Stimulated activated CD4-positive, alpha-beta T cell treated with anti-CD3 and anti-CD28 coated beads, Interleukin-1b, Interleukin-23, amount 100 ng/mL, for 1 hour (primary cell): ENCODE measurements at places on chromosomes 7 and 10.

GRCh38 chr7:143885951-143886350, 16.0 kb downstream of the TCAF1 start:
- DNase-seq, result no peak

DNA sequence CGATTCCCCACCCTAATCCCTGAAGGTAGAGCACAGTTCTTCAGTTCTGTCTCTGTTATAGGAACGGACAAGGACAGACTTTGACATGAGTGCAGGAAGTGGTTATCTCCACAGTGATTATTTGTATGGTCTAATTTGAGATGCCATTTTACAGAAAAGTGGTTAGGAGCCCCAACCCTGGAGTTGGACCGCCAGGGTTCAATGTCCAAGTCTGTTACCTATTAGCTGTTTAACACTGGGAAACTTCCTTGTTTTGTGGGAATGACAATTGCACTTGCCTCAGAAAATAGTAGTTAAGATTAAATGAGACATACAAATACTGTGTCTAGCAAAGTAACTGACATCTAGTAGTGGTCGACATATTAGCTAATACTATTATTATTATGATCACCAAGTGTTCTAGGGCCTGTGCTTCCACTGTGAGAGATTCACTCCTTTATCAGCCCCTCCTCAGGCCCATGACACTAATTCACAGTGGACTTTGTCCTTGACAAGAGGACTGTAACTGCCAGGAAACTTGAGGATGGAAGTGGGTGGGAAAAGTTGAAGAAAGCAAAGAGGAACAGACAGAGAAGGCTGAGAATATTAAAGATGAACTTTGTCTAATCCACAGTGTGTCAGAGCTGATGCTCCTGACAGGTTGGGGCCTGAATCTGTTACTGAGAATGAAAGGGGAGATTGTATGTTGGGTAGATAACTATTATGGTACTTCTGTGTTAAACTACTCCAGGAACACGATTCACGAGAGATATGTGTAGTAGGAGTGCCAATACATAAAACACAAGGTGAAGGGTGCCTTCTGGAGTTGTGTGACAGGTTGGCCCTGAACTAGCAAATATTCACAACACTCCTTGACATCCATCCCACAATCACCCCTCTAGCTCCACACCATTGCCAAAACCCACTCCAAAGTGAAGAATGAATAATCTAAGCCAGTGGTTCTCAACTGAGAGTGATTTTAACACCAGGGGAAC, 66.4 kb downstream of the TAC1 start:
- DNase-seq, result no peak

GRCh38 chr7:105279688-105280007, 109.1 kb downstream of the SRPK2 start:
- no peak for DNase-seq

- DNase-seq, result no peak
Measured at GRCh38 chr7:111006040-111006439, 84.9 kb upstream of the LRRN3 start.

DNA sequence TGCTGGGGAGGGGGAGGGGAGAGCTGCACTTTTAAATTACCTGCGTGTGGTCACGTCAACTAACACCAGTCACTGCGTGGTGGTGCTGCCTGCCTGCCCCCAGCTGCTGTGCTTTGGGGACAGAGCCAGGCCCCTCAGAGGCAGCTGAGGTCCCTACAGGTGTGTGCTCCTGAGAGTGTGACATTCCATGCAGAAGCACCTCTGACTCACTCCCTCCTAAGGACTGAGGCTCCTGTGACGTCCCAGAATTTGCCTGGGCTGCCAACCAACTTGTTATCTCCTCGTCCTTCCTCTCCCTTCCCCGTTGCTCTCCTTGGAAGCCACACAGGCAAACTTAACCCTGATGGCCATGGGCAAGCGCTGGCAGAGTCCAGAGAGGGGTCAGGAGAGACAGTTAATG, 563.0 kb downstream of the PARD3 start:
- DNase-seq, result no peak

DNA sequence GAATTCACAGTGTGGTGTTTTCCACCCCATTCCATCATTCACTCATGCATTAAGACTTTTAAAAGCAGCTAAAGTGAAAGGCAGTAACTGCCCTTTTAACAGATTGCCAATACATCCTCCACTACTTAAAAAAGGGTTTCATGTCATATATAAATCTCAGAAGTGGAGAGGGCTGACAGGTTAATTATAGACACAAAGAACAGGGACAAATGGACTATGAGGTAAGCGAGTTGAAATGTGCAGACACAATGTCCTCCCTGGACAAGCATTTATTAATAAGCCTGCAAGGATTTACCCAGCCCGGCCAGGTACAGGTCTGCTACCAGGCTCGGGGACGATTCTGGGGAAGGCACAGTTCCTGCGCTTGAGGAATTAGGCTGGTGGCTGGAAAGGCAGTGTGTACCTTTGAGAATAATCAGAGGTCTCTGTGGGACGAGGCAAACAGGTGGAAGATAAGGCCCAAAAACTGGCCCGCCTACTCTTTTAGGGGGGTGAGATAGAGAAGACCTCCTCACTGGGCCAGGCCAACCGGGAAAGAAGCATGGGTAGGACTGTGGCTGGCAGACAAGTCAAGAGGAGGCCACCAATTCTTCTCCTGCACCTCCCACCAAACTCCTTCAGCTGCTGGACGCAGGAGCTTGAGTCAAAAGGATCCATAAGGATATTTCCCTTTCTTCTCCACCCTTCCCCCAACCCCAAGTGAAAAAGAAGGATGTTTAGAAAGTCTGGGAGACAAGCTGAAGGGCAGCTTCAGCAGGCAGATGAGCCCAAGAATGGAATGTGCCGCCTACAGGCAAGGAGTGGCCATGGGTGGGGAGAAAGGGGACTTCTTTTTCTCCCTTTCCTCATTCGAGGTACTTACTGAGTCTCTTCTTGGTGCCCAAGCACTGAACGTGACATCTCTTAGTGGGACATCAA, 1.5 kb downstream of the PDLIM1 start:
- DNase-seq, result no peak

DNA sequence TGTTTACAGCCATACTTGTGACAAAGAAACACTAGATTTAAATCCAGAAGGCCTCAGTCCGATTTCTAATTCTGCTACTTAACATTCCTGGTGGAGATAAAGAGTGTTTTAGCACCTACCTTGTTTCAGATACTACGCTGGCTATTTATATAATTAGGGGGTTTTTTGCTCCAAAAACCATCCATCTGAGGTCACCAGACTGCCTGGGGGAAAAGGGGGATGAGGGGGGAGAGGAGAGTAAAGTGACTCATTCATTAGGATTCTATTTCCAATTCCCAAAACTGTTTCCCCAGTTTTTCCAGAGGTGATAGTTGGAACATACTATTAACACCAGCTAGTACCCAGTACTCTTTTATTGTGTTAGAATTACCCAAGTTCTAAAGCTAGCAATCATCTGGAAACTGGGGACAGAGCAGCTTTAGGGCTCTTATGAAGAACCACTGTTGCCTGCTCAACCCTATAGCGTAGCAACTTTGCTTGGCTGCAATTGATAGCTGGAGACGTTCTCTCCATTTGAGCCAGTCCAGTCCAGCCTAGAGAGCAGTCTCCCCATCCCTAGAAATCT, 6.6 kb downstream of the GCC1 start:
- no peak for DNase-seq

DNA sequence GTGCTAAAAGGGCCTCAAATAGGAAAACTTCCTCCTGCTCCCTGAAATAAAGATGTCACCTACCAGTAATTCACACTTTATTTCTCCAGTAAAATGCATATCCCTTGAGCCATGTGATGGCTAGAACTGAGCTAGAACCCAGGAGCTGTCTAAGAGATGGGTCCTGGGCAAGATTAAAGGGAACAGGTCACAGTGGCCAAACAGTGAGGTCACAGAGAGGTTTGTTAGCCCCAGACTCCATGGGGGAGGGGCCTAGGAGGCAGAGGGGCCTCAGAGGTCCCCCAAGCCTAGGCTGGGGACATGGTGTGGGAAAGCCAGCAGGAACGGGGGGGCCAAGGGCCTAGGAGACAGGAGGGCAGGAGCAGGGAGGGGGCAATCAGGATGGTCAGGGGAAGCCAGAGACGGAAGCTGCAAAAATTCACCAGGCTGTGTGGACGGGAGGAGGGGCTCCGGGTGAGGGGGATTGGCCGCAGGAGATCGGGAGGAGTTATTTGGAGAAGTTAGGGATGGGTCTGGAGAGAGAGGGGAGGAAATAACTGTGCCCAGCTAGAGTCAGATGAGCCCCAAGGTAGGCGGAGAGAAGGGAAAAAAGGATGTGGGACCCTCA, 3.3 kb downstream of the FBXO24 start:
- DNase-seq, result no peak

DNA sequence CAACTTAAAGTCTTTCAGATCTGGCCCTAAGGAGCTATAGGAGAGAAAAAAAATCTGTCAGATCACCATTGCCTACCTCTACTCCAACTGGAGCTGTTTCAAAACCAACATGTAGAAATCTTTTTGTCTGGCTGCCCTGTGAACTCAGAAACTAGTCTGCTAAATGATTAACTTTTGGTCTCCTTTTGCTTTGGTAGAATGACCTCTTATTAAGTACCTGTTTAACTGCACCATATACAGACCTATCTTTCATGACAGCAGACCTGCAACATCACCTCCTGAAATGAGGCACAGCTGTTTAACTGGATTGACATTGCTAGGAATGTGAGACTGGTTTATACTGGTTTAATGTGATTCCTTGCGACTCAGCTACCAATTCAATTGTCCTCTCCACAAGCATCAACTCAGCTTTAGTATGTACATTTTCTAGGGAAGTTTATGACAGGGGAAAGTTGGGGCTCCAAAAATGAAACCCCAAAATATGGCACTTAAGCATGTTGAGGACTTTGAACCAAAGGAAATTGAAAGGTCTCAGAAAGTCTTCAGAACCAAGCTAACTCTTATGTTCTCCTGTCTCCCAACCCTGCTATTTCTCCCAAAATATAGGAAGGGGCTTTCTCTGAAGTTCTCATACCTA, 1.8 kb downstream of the CYP3A43 start:
- DNase-seq, result no peak

DNA sequence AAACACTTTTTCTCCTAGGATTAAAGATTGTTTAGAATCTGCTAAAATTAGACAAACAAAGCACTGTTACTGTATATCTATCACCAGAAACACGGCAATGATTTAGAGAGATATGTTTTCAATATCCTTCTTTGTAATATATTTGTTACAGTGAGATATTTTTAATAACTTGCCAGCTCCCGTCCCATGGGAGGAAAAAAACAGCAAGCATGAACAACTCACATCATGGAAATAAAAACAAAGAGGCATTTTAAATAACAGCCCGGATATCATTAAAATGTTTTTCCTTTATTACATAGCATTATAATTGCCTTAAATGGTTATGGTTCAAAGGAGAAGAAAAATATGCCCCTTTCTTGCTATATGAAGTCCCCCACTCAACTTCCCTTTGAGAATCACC, 272.1 kb downstream of the BMPER start:
- DNase-seq, result no peak

DNA sequence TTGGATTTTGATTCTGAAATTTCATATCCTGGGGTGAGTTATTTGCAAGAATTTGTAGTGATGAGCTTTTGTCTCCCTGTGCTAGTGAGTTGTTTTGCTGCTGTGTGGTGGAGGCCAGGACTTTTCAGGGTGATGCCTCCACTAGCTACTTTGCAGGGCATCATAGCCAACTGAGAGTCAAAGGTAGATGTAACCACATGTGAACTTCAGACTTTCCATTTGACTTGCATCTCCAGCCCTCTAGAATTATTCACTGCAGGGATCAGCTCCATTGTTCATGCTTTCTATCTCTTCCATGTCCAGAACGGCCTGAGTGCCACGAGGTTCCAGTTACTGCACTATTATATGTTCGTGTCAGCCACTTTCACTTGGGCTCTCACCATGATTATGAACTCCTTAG, 534.3 kb downstream of the GRM8 start:
- no peak for DNase-seq

- no peak for DNase-seq
Measured at GRCh38 chr10:114576132-114576487, 82.0 kb downstream of the ABLIM1 start.

- DNase-seq, result no peak
Measured at GRCh38 chr7:140562926-140563481, 77.6 kb downstream of the DENND2A start.

- no peak for DNase-seq
Measured at GRCh38 chr7:107063245-107064120, 19.0 kb downstream of the PRKAR2B start.

- DNase-seq, result no peak
Measured at GRCh38 chr7:2926896-2927405, 82.8 kb upstream of the GNA12 start.

GRCh38 chr7:77696643-77697534, 630 bp downstream of the RSBN1L start:
- peak; percentile 5 for DNase-seq

DNA sequence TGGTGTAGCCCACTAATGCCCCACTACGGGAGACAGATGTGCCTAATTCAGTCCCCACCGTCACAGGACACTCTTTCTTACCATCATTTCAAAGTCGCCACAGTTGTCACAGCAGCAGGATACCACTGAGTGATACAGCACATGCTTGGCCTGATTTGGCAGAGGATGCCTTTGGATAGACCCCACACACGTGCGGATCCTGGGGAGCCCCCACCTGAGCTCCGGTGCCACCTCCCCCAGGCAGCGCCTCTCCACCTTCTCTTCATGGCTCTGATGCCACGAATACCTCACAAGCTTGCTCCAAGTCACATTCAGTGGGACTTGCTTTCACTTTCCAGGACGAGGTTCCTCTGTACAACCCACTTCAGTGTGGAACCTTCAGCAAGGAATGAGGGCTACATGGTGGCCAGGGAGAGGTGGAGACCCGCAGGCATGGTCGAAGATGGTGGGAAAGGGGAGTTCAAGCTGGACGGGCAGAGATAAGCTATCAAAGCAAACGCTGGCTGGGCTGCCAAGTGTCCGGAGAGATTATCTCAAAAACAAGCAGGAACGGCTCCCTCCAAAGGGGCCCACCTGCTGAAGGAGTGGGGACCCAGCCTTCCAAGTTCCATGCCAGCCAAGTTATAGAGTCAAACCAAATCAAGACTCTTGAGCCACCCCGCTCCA, 107.4 kb downstream of the ZRANB1 start:
- DNase-seq, result no peak

DNA sequence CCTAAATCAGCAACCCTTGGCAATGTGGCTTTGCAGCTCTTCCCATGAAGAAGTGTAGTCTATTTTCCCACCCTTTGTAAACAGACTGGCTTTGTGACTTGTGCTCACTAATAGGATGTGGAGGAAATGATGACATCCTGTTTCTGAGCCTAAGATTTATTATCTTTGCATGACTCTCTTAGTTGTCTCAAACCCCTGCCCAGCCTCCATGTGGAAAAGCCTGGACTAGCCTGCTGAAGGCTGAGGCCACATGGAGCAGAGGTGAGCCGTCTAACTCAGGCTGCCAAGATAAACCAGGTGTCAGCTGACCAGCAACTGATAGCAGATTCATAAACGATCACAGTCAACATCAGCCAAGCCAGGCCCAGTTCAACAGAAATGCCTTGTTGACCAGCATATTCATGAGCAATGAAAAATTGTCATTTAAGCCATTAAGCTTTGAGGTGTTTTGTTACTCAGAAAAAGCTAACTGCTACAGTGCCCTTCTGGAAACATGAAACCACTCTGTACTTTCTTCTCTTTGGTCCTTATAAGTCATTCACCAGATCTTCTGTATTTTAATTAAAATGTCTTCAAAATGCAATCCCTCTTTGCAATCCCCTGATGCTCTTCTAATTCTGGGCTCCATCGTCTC, 586.3 kb upstream of the ANKRD30A start:
- DNase-seq, result no peak

- no peak for DNase-seq
Measured at GRCh38 chr7:149489391-149490024, 8.1 kb downstream of the ZNF746 start.
